Stimulated activated CD4-positive, alpha-beta T cell treated with anti-CD3 and anti-CD28 coated beads, Interleukin-15, amount 100 ng/mL, for 1 hour (primary cell): ENCODE measurements at places on chromosomes 1 and 21.

DNA sequence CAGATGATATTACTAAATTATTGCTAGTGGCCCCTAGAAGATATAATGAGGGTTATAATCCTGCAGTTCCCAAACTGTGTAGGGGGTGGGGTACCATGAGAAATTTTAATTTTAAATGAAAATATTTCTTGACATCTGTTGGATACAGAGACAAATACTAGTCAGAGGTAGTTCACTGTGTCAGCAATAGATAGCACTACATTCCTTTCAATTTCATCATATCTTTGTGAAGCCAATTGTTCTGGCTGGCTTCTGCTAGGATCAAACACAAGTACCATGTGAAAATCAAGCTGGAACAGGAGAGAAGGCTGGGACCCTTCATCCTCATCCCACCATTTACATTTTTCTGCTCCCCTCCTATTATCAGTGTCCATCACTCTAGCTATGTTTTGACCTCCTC, 208.1 kb downstream of the USH2A start:
- DNase-seq: no peak

GRCh38 chr21:37769656-37770055, 146.6 kb downstream of the KCNJ6 start:
- no peak for DNase-seq

DNA sequence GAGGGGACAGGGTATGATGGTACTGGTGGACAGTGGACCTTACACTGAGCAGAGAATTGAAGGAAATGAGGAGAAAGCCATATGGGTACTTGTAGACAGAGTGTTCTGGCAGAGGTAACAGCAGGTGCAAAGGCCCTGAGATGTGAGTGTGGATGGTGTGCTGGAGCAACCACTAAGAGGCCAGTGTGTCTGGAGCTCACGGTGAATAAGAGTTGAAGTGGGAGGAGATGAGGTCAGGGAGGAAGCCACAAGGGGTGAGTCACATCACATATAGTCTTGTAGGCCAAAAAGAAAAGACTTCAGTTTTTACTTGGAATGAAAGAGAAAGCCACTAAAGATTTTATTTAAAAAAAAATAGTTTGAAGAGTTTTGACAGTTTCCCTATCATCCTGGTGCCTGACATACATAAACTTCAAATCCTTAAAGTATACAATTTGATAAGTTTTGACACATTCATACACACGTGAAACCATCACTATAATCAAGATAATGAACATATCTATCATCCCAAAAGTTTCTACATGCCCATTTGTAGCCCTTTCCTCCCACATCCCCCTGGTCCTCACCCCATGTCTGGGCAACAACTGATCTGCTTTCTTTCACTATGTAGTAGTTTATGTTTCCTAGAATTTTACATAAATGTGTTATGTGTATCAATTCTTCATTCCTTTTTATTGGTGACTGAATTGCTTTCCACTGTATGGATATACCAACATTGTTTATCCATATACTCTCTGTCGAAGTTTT, 148.4 kb downstream of the GPATCH2 start:
- no peak for DNase-seq

DNA sequence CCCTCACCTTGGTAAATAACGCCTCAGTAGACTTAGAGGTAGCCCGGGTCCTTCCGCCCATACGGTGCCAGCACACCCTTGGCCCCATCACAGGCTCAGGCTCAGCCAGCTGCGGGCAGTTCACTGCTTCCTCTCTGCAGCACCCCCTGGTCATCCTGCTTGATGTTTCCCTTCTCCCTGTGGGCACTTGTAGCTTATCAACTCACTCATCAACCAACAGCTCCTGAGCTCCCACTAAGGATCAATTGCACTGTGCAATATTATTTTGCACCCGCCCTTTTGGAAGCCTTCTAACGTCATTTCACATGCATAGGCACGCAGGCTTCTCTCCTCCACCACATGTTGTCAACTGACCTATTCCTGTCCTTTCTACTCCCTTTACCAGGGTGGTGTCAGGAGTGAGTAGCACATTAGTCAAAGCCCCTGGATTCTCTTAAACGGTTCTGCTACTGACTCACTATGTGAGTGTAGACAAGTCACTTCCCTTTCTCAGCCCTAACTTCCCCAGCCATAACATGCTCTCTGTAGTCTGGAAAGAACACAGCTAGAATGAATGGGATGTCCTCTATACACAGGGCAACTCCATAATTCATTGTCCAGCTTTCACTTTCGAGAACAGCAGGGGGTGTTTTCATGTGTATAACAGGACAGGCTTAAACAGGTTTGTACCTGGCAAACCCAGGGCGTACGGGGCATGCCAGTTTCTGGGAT, 47.1 kb upstream of the IRF2BP2 start:
- no peak for DNase-seq

- DNase-seq: no peak
Measured at GRCh38 chr1:245752561-245752960, 597.8 kb downstream of the KIF26B start.

DNA sequence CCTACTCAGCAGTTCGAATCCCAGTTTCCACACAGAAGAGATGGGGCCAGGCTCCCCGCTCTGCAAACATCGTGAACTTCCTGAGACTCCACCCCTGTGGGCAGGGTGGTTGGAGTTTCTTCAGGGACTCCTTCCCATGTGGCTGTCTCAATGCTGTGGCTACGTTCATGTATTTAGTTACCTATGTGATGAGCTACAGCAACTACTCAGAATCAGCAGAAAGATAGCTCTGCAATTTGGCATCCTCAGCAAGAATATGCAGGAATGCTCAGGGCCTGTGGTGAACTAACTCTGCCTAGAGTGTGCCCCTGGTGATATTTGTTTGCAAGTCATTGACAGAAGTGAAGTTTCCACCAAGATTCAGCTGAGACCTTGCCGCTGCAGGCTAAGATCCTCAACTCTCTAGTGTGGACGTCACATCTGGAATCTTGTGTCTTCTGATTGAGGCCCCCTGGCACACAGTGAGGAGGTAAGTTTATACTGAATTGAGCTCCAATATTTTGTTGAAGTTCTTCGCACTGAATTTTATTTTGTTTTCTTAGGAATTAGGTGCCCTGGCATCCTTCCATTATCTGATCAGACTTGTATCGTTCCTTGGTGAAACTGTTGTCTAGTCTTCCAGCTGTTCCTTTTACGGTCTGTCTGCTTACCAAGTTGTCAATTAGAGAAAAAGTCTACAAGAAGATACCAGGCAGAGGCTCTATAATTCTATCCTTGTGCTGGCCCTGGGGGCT, 8.2 kb upstream of the GLRX2 start:
- no peak for DNase-seq

DNA sequence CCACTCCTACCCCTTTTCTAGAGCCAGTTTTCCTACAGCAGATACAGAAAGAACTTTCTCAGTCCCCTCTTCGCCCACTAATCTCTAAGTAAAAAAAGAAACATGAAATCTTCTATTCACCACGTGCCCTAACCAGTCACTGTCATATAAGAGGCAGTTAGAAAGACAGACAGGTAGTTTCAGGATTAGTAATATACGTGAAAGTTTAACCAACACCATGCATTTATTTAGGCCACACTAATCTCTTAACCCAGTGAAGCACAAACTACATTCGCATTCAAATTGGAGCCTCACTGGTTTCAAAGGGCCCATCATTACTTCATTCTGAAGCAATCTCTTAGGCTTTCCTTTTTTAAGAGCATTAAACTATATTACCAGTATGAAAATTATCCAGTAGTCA, 10.1 kb downstream of the GPATCH2 start:
- no peak for DNase-seq

- DNase-seq: no peak
Measured at GRCh38 chr1:103275725-103276124, 167.4 kb upstream of the COL11A1 start.

GRCh38 chr1:214524824-214525223, 26.6 kb downstream of the PTPN14 start:
- DNase-seq: no peak

- DNase-seq: no peak
Measured at GRCh38 chr1:66596191-66596590, 62.2 kb downstream of the SGIP1 start.

- no peak for DNase-seq
Measured at GRCh38 chr1:67618285-67619018, 66.5 kb upstream of the GADD45A start.

DNA sequence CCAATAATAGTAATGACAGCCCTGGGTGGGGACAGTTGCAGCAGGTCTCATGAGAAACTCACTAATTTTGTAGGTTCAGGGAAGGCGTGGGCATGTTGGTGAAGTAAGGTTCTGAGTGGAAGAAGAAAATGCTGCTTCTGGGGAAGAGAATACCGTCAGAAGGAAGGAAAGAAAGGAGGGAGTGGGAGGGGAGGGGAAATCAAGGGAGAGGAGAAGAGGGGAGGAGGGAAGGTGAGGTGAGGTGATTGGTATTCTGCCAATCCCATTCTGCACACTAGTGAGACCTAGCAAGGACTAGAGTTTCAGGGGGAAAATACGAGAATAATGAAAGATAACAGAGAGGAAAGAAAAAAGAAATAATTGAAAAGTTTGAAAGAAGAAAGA, 32.4 kb upstream of the MGST3 start:
- DNase-seq: no peak

DNA sequence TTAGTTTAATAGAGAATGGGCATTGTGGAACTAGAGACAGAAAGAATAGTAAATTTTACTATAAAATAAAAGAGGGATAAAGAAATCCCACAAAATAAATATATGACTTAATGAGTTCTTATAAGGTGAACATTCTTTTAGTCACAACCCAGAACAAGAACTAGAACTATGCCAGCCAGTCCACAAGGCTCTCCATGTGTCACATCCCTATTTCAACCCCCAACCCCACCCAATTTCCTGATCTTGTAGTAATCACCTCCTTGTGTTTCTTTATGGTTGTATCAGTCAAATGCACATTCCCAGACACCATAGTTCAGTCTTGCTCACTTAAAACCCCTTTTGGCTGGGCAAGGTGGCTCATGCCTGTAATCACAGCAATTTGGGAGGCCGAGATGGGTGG, 662.3 kb upstream of the CAMK1G start:
- DNase-seq: no peak

GRCh38 chr21:22225299-22225698, 1227.1 kb downstream of the NCAM2 start:
- DNase-seq: no peak

- no peak for DNase-seq
Measured at GRCh38 chr1:106249365-106249764, 807.1 kb upstream of the PRMT6 start.

GRCh38 chr1:222788402-222789156, 26.3 kb upstream of the DISP1 start:
- DNase-seq: no peak

GRCh38 chr21:27425172-27425571, 458.3 kb upstream of the ADAMTS5 start:
- no peak for DNase-seq

DNA sequence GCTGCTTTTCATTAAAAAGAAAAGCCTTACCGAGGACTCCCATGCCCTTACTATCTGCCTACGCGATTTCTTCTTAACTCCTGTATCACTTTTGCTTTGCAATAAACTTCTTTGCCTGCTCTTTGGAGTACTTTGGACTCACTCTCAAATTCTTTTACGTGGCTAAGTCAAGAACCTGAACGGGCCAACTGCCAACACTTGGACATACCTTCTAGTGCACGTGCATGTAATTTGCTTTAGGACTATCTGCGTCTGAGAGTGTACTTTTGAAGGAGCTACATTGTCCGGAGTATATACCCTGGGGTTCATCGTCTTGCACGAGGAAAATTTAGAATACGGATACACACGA, 3.6 kb upstream of the OTUD3 start:
- no peak for DNase-seq

DNA sequence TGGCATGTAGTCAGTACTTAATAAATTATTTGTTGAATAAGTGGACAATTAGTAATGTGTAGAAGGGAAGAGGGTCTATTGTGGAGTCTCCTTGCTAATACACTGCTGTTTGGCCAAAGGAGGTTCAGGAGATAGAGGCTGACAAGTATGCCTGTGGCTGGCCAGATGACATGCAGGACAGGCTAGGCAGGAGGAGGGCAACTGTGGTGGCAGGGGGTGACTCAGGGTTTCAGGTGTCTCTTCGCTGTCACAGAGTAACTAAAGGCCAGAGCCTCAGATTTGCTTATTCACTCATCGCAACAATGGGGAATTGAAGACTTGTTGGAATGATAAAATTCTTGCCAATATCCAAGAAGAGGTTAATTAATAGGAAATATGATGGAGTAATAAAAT, 33.1 kb downstream of the THRAP3 start:
- DNase-seq: no peak

DNA sequence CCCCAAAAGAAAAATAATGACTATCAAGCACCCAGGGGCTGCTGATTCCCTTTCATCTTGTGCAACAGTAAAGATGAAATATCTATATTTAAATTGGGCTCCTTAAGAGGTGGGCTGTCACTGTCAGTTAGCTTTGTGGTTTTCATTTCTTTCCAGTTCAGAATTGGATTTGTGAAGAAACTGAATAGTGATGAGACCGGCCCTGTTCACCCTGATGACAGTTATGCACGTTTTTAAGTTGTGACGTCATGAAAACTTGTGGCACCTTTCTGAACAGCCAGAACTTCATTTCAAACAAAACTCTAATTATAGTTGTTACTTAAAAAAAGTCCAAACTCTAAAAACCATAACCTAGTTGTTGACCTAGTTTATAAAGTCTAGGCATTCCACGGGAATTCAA, 125.9 kb downstream of the RUNX1 start:
- no peak for DNase-seq

- DNase-seq: no peak
Measured at GRCh38 chr1:99004254-99004860, 304 bp downstream of the PLPPR5 start.

- DNase-seq: no peak
Measured at GRCh38 chr1:182684116-182684828, at the start of gene RGS8. TSS of gene RGS8 (minus strand) at chr1:182684587. CDS start at chr1:182669649, 14,938 bp downstream.

DNA sequence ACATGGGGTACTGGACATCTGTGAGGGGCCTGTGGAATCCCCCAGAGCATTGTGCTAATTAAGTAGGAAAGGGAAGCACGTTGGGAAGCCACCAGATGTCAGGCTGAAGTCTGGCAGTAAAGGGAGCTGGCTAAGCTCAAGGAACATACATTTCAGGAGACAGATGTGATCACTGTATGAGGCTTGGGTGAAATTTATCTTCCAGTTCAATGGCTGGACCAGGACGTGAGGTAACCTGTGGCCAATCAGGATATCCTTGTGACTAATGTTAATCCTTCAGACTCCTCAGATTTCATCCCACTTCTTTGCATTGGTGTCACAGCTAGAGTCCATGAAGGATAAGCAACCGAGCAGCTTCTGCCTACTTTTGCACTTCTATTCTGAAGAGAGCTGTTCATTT, 110.2 kb upstream of the APP start:
- DNase-seq: no peak

- no peak for DNase-seq
Measured at GRCh38 chr1:90970208-90970607, 51.6 kb downstream of the ZNF644 start.

DNA sequence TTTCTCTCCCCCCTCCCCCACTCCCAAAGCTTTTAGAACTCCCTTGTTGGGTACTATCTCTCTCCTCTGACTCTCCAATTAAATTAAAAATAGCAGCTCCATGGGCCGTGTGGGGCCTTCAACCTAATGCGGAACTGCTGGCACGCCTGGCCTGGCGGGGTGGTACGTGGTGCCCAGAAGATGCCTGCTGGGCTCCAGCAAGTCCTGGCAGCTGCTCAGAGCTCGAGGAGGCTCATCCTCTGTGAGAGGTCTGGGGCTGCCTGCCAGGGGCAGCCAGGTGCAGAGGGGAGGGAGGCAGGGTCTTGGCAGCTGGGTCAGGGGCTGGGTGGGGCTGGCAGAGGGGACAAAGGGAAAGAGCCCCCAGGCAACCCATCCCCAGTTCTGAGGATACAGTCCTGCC, 74.4 kb downstream of the ACTL8 start:
- no peak for DNase-seq
